Hair follicular keratinocyte (primary cell): ENCODE measurements at places on chromosomes 6 and 20. TPM values are rescaled to one million over a fixed set of nuclear protein-coding genes. Genes with fewer than 3 reads are reported as not detected.

C6orf118 gene
- not detected in 2 replicates for total RNA-seq

HRH3 gene
- total RNA-seq: not detected in 2 replicates

CCN5 gene
- total RNA-seq: not detected in 2 replicates

LY6G6F gene
- total RNA-seq: not detected in 2 replicates

GDAP1L1 gene
- total RNA-seq: not detected in 2 replicates
